ENCODE measurements at places on chromosomes 12 and 14.

GRCh38 chr12:132685400-132685799, 1.7 kb downstream of the POLE start:
- H3K4me3 ChIP-seq = peak overlapping the region; percentile 90
- no peak for DNase-seq
- peaks cover 24% of the 10 kb centered on the region for H3K36me3 ChIP-seq
- peak overlapping the region; percentile 86 for H3K27ac ChIP-seq

- H3K27ac ChIP-seq = no peak overlapping the region
- H3K27me3 ChIP-seq = no peaks in the 10 kb centered on the region
- H3K36me3 ChIP-seq = peaks cover 14% of the 10 kb centered on the region
- no peak for DNase-seq
- H3K4me3 ChIP-seq = no peak overlapping the region
These were observed 36.4 kb downstream of the CCDC91 start for GRCh38 chr12:28226705-28227104.

DNA sequence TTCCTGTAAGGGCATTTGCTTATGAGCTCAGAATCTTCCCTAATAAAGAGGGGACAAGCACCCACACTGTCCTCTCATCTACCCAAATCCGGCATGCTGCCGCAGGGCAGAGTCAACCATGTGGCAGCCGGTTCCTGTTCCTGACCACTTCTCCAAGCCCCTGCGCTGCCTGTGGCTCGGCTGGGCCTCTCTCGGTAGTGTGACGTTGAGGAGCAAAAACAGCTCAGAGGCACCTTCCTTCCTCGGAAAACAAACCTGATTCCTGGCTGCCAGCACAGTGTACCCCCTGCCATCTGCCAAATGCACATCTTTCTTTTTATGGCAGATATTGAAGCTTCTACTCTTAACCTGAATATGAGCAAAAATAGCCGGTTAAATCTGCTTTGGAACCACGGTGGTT, 50.5 kb downstream of the CFAP251 start:
- no peak overlapping the region for H3K4me3 ChIP-seq
- peaks cover 9% of the 10 kb centered on the region for H3K36me3 ChIP-seq
- H3K4me1 ChIP-seq = no peaks in the 10 kb centered on the region

DNA sequence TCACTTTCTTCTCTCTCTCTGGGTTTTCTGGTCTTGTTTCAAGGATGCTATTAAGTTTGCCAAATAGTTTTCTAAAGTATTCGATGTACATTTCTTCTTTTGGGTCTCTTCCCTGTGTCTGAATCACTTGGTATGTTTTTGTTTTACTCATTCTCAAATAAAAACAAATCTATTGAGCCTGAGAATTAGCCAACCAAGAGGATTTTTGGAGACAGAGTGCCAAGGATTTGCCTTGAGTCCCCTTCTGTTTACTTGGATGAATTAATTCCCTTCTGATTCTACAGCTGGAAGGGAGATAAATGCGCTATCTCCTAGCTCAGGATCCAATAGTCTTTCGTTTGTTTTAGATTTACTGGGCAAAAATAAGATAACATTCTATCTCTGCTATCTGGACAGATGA, 255.5 kb downstream of the SYT10 start:
- no peak for DNase-seq
- no peak overlapping the region for H3K27ac ChIP-seq
- H3K4me3 ChIP-seq = no peak overlapping the region
- peaks cover 3% of the 10 kb centered on the region for H3K27me3 ChIP-seq
- H3K36me3 ChIP-seq = no peaks in the 10 kb centered on the region

DNA sequence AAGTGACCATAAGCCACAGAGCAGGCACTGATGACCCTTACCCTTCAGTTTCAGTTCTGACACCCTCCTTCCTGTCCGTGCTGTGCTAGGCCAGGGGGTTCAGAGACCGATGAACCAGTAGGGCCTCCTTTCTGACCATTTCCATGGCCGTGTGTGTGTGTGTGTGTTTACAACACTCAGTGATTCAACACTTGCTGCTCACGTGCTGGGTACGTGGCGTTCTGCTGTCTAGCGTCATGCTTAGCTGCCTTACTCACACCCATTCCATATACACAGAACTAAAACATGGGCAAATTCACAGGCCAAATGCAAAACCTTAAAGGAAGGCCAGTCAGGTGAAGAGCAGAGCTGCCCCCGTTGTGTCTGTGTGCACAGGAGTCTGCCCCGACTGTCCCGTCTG, 67.5 kb downstream of the DNAH10 start:
- peaks cover 18% of the 10 kb centered on the region for H3K36me3 ChIP-seq
- no peak overlapping the region for H3K4me3 ChIP-seq
- peaks cover 2% of the 10 kb centered on the region for H3K27me3 ChIP-seq
- H3K27ac ChIP-seq = no peak overlapping the region
- DNase-seq = no peak

- no peaks in the 10 kb centered on the region for H3K4me1 ChIP-seq
- H3K36me3 ChIP-seq = peaks cover 2% of the 10 kb centered on the region
- no peak for DNase-seq
- no peak overlapping the region for H3K4me3 ChIP-seq
- H3K27ac ChIP-seq = no peak overlapping the region
- no peaks in the 10 kb centered on the region for H3K27me3 ChIP-seq
These were observed 254.4 kb upstream of the DIO2 start for GRCh38 chr14:80465546-80466220.

DNA sequence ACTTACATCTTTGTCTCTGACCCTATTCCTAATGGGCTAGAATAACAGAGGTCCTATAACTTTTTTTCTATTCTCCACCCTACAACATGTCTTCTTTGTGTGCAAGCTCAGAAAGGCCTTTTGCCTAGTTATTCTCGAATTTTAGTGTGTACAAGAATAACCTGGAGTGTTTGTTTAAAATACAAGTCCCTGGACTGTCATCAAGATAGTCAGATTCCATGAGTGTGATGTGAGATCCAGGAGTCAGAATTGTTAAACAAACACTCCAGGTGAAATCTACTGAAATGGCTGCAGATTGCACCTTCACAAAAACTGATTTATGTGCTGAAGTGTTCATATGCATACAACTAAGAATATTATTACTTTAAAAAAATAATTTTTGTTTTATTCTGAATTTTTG, 114.4 kb upstream of the DIO2 start:
- DNase-seq = no peak
- no peaks in the 10 kb centered on the region for H3K36me3 ChIP-seq
- peaks cover 11% of the 10 kb centered on the region for H3K4me1 ChIP-seq
- no peak overlapping the region for H3K4me3 ChIP-seq
- H3K27me3 ChIP-seq = no peaks in the 10 kb centered on the region

DNA sequence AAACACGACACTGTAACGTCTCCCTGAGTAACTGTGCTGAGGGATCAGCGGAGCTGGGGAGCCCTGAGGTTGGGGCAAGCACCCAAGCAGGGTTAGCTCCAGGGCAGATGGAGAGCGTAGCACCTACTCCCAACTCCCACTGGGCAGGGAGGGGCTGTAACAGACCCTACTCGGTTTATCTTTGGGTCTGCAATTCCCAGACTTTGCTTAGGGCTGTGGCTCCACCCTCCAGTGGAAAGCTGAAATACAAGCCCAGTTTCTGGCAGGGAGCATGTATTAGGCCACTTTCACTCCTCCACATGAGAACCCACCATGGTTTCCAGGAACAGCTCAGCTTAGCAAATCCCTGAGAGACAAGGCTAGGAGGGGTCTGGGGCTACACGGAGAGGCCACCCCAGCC, 17.3 kb upstream of the TC2N start:
- no peak for DNase-seq
- H3K4me1 ChIP-seq = peaks cover 4% of the 10 kb centered on the region
- no peak overlapping the region for H3K4me3 ChIP-seq
- no peaks in the 10 kb centered on the region for H3K27me3 ChIP-seq
- H3K36me3 ChIP-seq = no peaks in the 10 kb centered on the region

DNA sequence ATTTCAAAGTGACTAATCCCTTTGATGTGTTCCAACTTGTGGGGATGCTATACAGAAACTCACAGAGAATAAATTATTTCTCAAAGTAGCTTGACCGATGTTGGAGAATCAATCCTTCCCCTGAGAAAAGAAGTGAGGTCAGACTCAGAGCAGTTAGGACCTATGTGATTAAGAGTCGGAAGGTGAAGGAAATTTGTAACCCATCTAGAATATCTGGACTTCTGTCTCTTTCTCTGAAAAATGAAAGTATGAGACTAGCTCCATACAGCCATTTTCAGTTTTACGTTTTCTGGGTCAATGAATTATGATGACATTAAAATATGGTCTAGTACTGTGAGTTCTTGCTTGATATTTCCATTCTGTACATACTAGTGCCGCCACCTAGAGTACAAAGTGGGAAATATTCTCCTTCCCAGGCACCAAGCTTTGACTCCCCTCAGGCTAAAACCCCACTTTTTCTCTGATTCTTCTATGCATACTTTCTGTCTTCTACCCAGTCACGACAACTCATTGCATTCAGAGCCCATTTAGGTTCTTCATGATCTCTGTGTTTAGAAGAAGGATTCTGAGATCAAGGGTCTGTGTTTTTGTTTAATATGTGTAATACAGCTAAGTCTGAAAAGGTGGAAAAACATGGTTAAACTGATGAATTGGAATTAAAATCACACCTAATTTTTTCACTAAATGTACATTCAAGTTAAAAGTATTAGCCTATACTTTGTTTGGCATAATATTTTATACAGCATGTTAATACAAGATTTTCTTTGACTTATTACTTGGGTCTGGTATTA, 6.9 kb upstream of the NTS start:
- no peak overlapping the region for H3K4me3 ChIP-seq
- H3K4me1 ChIP-seq = no peaks in the 10 kb centered on the region
- peaks cover 7% of the 10 kb centered on the region for H3K27me3 ChIP-seq
- no peak overlapping the region for H3K27ac ChIP-seq

DNA sequence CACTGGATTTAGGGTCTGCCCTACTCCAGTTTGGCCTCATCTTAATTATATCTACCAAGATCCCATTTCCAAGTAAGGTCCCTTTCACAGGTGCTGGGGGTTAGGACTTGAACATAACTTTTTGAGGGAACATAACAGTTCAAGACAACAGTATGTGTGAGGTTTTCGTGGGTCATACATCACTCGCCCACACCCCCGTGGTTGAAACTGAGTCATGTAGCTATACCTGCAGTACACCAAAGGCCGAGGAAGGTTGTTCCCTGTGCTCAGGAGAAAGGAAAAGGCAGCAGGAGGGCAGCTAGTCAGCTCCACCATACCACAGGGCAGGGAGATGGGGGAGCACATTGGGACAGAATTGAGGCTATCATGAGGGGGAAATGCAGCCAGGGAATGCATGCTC, 167.0 kb downstream of the PPM1H start:
- peak overlapping the region; percentile 58 for H3K27ac ChIP-seq
- no peaks in the 10 kb centered on the region for H3K36me3 ChIP-seq
- DNase-seq = no peak
- H3K4me1 ChIP-seq = peaks cover 20% of the 10 kb centered on the region
- H3K27me3 ChIP-seq = no peaks in the 10 kb centered on the region

GRCh38 chr14:53376064-53376463, 222.9 kb upstream of the DDHD1 start:
- H3K36me3 ChIP-seq = no peaks in the 10 kb centered on the region
- no peak for DNase-seq
- no peaks in the 10 kb centered on the region for H3K4me1 ChIP-seq
- H3K27me3 ChIP-seq = no peaks in the 10 kb centered on the region

DNA sequence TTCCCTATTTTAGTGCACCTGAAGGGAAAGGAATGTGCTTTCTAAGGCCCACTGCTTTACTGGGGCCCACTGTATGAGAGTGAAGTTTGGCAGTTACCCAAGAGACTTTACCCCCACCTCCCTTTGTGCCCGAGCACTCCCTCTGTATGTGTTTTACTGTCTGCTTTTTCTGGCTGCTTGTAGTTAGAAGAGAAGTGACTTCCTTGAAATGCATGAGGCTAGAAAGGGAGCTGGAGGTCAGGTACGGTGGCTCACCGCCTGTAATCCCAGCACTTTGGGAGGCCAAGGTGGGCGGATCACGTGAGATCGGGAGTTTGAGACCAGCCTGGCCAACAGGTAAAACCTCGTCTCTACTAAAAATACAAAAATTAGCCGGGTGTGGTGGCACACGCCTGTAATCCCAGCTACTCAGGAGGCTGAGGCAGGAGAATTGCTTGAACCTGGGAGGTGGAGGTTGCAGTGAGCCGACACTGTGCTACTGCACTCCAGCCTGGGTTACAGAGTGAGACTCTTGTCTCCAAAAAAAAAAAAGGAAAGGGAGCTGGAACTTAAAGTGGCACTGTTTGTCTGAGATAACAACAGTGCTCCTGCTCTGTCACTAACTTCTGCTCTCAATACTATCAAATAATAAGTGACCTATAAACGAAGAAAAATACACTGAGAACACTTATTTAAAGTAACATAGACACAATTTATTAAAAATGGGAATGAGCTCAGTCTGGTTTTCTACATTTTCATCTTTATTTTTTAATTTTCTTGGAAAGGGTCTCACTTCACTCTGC, 5.8 kb downstream of the TRIP11 start:
- no peak overlapping the region for H3K27ac ChIP-seq
- H3K36me3 ChIP-seq = peaks cover 7% of the 10 kb centered on the region
- no peaks in the 10 kb centered on the region for H3K27me3 ChIP-seq
- peaks cover 24% of the 10 kb centered on the region for H3K4me1 ChIP-seq
- H3K4me3 ChIP-seq = peak overlapping the region; percentile 26

DNA sequence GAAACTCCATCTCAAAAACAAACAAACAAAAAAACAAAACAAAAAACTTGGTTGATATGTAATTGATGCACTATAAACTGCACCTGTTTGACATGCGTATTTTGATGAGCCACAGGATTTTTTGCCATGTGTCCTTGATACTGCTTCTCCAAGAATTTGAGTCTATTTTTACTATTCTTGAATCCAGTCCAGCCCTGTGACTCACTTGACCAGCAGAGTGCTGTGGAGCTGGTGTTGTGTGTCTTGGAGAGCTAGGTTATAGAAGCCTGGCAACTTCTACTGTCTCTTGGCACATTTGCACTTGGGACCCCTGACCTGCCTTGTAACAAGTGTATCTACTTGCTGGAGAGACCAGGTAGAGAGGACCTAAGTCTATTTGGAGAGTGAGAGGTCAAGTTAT, 52.0 kb downstream of the KLRG1 start:
- H3K36me3 ChIP-seq = peaks cover 2% of the 10 kb centered on the region
- H3K4me3 ChIP-seq = no peak overlapping the region
- DNase-seq = no peak
- H3K4me1 ChIP-seq = no peaks in the 10 kb centered on the region
- no peaks in the 10 kb centered on the region for H3K27me3 ChIP-seq

GRCh38 chr12:89663577-89664357, 44.9 kb downstream of the ATP2B1 start:
- no peaks in the 10 kb centered on the region for H3K27me3 ChIP-seq
- H3K27ac ChIP-seq = no peak overlapping the region
- peaks cover 20% of the 10 kb centered on the region for H3K36me3 ChIP-seq

All from neural crest cell (in vitro differentiated cells).